CD4-positive, alpha-beta T cell treated with Interleukin-4 for 1 hour (primary cell): ENCODE measurements at places on chromosomes 6 and 20.

DNA sequence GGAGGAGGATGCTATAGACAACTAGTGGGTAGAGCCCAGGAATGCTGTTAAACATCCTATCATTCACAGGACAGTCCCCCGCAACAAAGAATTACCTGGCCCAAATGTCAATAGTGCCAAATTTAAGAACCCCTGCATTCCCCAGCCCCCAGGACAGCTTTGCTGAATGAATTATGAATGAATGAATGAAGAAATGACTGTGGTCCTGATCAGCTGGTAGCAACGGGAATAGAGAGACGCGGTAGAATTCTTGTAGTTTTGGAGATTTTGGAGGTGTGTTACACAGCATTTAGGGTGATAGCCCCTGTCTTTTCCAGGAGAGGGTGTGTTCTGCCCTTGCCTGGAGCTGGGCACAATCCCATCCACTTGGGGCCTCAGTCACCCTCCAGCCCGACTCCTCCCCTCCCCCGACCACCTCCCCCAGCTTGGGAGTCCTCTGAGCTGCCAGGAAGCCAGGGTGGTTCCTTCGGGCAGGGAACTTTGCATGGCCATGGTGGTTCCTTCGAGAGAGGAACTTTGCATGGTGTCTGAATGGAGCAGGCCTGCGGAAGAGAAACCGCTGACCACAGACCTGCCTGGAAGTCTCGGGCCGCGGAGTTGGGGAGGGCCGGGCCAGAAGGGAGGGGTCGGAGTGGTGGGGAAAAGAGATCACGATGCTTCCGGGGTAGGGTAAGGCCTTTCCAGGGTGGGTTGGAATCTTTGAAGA lies 1.0 kb upstream of the HCK start:
- peak; percentile 66 for DNase-seq

GRCh38 chr20:41468994-41469600 lies 102.5 kb upstream of the EMILIN3 start:
- no peak for DNase-seq

DNA sequence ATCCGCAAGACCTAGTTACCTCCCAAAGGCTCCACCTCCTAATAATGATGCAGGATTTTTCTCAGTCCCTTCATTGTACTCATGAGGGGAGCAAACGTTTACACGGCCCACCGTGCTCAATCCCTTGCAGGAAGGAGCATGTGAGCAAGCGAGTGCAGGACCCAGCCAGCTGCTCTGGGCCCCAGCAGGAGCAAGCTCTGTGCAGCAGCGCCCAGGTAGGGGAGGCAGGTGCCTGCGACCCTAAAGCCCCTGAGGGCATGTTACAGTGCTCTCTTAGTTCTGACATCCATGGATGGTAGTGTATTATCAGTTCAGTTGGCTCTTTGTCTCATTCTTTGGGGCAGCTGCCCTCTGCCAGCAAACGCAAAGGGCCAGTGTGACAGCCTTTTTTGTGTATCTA lies 143.4 kb downstream of the TBXT start:
- DNase-seq, result no peak

GRCh38 chr6:78910591-78911171 lies 43.3 kb downstream of the IRAK1BP1 start:
- DNase-seq, result no peak

DNA sequence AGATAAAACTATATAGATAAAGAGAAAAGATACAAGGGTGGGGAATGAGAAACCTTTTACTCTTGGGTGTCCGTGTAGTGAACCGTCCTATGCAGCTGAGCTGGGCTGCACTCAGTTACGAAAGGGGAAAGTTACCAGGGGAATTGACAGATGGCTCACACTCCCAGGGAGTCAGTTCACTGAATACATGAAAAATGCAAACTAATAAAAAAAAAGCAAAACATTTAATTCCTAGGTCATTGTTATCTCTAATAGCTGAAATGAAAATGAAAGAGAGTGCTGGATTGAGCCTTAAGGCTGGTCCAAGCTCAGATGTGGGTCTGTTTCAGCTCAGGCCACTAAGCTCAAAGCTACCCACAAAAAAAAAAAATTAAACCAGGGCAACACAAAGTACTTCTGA lies 138.0 kb downstream of the THBS2 start:
- no peak for DNase-seq
